Renal pelvis (tissue), 12 donors: ENCODE measurements at places on chromosomes 3 and 15. TPM values are rescaled to one million over a fixed set of nuclear protein-coding genes. Genes with fewer than 3 reads are reported as not detected.

CDHR4 gene
- not detected for polyA plus RNA-seq

NME9 gene
- 5.0 TPM for polyA plus RNA-seq

LRRC58 gene
- polyA plus RNA-seq = 31.0 TPM

DLL4 gene
- 7.3 TPM for polyA plus RNA-seq

MAN2A2 gene
- 66.1 TPM for polyA plus RNA-seq

ZIC4 gene
- polyA plus RNA-seq = 0.10 TPM

NUP210 gene
- 33.7 TPM for polyA plus RNA-seq

HESX1 gene
- 2.6 TPM for polyA plus RNA-seq

FBXO45 gene
- polyA plus RNA-seq = 12.8 TPM

TGM5 gene
- polyA plus RNA-seq = not detected

HEMK1 gene
- polyA plus RNA-seq = 33.4 TPM

PPP1R14D gene
- polyA plus RNA-seq = 0.69 TPM

CHAC1 gene
- polyA plus RNA-seq = 2.5 TPM

C3orf80 gene
- polyA plus RNA-seq = 0.22 TPM

CYP1A1 gene
- not detected for polyA plus RNA-seq

TM4SF1 gene
- polyA plus RNA-seq = 56.7 TPM

RLBP1 gene
- not detected for polyA plus RNA-seq

BCHE gene
- 6.3 TPM for polyA plus RNA-seq

SLC22A14 gene
- polyA plus RNA-seq = 0.90 TPM

RPS17 gene
- 1,946 TPM for polyA plus RNA-seq

CCR8 gene
- polyA plus RNA-seq = not detected

LRRN1 gene
- 17.2 TPM for polyA plus RNA-seq

FES gene
- polyA plus RNA-seq = 17.2 TPM

NOX5 gene
- 0.61 TPM for polyA plus RNA-seq

GREM1 gene
- polyA plus RNA-seq = 0.58 TPM

FMN1 gene
- 24.2 TPM for polyA plus RNA-seq

ZBED2 gene
- polyA plus RNA-seq = 0.42 TPM

CATSPER2 gene
- polyA plus RNA-seq = 9.4 TPM

SUSD5 gene
- polyA plus RNA-seq = 3.8 TPM

SCN11A gene
- 1.6 TPM for polyA plus RNA-seq

AHSG gene
- polyA plus RNA-seq = 0.61 TPM

EIF4A2 gene
- polyA plus RNA-seq = 718 TPM

CHCHD6 gene
- polyA plus RNA-seq = 16.0 TPM

FBXO40 gene
- 0.03 TPM for polyA plus RNA-seq

XXYLT1 gene
- polyA plus RNA-seq = 32.7 TPM

CLDN16 gene
- 43.0 TPM for polyA plus RNA-seq

RTP1 gene
- polyA plus RNA-seq = not detected

SEMA3G gene
- 32.7 TPM for polyA plus RNA-seq

SNRPN gene
- 232 TPM for polyA plus RNA-seq

BFSP2 gene
- 0.28 TPM for polyA plus RNA-seq

TTLL13 gene
- polyA plus RNA-seq = not detected

CISH gene
- 43.8 TPM for polyA plus RNA-seq

ABHD5 gene
- polyA plus RNA-seq = 26.2 TPM

RBP2 gene
- polyA plus RNA-seq = 1.2 TPM

TBCCD1 gene
- polyA plus RNA-seq = 17.0 TPM

DUOXA2 gene
- not detected for polyA plus RNA-seq

BTLA gene
- polyA plus RNA-seq = 0.41 TPM

FOXL2NB gene
- 0.03 TPM for polyA plus RNA-seq

COL6A6 gene
- polyA plus RNA-seq = 0.86 TPM

DGKG gene
- polyA plus RNA-seq = 0.48 TPM

DNASE1L3 gene
- polyA plus RNA-seq = 5.8 TPM

LRTM1 gene
- polyA plus RNA-seq = not detected

TGM4 gene
- polyA plus RNA-seq = 0.13 TPM

CGNL1 gene
- 61.9 TPM for polyA plus RNA-seq

SLC24A5 gene
- polyA plus RNA-seq = 0.65 TPM

HDAC11 gene
- polyA plus RNA-seq = 21.5 TPM

MCTP2 gene
- 20.2 TPM for polyA plus RNA-seq

CFAP92 gene
- 2.5 TPM for polyA plus RNA-seq

RCCD1 gene
- 19.4 TPM for polyA plus RNA-seq

IGDCC3 gene
- 10.6 TPM for polyA plus RNA-seq
